NCI-H187 (cell line): ENCODE measurements at places on chromosomes 6 and 20.
A peak's percentile ranks its signal among the peaks of the same experiment; 100 is the strongest.

DNA sequence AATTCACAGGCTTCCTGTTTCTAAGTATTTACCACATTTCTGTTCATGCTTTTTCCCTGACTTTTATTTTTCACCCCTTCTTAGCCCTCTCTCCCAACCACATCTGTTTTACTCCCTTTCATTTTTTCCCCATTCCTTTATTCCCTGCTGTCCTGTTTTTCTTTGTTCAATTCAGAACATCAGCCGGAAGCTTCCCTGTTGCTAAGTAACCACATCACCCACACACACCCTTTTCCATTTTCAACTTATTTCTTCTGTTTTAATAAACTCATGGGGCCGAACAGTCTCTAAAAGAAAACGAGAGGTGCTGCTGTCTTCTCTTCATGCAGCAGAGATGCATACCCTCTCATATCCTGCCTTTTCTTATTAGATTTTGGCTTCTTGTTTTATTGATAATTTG, 53.5 kb upstream of the CEP85L start:
- no peak for DNase-seq

GRCh38 chr20:10240655-10241054, 22.0 kb downstream of the SNAP25 start:
- DNase-seq, result no peak

DNA sequence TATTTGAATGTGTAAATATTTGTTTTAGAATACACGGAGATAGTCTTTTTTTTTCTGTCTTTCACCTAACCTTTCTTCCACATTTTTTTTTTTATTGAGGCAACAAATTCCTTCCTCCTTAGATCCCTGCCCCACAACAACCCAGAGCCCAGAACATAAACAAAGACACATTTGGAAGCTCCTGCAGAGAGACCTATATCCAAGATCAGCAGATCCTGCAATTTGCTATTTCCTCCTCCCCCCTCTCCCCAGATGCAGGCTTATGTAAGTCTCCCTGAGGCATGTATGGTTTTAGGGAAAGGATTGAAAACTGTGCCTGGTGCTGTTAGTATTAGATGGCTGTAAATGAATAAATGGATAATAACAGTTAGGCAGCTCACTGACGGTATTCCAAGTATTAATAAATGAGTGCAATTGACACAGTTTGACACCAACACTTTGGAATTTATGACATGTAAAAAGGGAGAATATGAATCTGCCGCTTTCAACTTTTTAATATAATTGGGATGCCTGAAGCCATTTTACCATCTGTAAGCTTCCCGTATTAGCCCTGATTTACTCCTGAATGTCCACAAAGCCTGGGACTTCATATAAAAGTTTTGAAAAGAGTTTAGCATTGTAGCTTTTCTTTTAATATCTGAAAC, 608.3 kb upstream of the CITED2 start:
- DNase-seq, result no peak

DNA sequence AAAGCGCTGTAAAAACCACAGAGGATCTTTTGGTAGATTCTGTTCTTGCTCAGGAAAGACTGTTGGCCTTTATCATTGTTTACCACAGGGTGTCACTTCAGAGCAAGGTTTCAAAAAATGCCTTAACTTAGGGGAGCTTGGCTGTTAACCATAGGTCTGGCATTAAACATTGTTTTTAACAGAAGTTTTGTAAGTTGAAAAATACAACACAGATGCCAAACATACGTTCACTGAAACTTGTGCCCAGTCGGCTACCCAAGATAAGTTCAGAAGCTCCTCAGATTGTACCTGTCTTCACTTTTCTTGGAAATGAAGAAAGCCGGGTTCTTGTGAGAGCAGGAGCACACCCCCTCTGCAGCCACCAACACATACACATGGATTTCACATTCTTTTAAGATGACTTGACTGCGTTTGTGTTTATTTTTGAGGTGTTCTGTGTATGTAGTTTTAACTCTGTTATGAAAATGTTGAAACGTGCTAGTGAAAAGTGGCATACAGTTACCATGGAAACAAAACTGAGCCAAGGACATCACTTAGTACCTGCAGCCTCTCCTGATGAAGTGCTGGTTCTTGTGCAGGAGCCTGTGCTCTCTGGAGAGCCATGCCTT, 64.9 kb downstream of the SYCP2L start:
- DNase-seq, result no peak

- DNase-seq, result no peak
Measured at GRCh38 chr6:55058682-55059081, 115.6 kb upstream of the HCRTR2 start.

DNA sequence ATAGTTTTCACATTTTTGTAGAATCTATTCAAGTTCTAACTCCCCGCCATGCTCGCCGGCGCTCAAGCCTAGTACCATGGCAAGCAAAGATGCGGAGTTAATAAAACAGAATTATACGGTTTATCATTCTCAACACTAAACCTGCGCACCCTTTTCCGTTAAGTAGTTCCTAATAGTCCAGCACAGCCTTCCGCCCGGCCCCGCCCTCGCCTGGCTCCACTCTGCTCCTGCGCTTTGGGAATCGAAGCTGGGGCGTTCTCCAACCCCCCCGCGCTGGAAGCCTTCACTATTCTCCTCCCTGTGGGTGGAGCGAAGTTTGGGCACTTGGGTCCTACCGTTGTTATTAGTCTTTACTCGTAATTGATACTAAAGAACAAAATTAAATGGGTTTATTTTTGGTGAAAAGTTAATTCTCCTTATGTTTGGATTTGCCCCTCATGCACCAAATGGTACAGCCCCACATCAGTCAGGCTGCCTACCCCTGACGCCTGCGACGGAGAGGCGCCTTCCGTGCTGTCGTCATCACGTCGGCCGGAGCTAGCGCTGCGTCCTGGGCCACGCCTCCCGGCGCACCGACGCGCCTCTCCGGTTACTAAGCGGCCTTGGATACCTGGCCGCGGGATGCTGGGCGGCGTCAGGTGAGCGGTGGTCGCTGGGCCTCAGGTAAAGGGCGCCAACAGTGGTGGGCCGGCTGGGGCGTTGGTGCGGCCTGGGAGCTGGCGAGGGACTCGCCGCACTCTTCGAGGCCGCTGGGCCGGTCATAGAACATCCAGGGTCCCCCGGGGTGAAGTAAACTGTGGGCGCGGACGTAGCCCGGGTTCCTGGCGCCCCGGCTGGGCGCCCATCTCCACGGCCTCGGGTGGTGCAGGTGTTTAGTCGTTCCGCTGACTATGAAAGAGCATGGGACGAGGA, at the start of gene IFT52:
IFT52 (plus strand) TSS at position 546 of the 912 bp plus-strand sequence. CDS start 3,762 bp downstream, outside the sequence.
- peak; percentile 97 for DNase-seq

DNA sequence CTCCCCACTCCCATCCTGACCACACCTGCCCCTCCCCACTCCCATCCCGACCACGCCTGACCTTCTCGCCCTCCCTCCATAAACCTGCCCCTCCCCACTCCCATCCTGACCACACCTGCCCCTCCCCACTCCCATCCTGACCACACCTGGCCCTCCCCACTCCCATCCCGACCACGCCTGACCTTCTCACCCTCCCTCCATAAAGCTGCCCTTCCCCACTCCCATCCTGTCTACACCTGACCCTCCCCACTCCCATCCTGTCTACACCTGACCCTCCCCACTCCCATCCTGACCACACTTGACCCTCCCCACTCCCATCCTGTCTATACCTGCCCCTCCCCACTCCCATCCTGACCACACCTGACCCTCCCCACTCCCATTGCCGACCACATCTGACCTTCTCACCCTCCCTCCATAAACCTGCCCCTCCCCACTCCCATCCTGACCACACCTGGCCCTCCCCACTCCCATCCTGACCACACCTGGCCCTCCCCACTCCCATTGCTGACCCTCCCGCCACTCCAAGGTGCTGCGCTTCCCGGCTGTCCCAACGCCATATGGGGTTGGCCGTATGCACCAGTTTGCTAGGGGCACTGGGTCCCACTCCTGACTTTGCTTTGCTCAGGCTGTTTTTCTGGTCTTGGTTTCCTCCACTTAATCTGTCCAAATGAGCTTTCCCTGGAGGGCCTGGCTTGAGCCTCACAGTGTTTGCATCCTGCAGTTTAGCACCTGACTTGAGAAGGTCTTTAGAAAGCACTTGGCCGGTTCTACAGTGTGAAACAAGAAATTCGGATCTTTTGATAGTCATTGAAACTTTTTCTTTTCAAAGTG, 2.9 kb downstream of the KIF25 start:
- no peak for DNase-seq

DNA sequence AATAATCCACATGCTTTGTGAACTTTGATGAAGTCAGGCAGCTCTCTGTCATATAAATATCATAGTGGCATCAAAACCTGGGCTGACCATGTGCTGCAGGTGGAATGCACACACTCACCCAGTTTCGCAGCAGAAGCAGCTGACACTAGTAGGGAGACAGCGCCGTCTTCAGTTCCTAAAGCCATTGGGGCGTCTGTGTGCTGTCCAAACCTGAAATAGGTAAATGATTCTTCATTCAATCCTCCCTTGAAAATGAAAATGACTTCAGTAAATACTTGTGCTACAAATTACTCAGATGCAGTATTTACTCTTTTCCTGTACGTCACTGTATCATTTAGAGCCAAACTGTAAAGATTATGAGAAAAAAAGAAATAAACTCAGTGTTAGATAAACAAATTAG, 127.5 kb downstream of the EYA4 start:
- DNase-seq, result peak; percentile 4

DNA sequence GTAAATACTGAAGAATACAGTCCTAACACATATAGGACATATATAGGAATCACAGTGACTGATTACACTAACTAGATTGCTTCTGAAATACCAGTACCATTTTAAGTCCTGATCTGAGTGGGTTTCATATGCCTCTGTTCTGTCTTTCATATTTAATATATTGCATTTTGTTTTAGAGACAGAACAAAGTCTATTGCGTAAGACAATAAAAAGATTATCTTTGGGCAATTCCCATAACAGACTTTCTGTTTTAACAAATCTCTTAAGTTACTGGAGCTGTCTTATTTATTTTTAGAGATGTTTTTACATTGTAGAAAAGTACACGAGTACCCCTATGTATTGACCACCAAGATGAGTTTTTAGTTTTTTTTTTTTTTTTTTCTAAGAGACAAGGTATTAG, 29.6 kb downstream of the ANKRD6 start:
- no peak for DNase-seq

DNA sequence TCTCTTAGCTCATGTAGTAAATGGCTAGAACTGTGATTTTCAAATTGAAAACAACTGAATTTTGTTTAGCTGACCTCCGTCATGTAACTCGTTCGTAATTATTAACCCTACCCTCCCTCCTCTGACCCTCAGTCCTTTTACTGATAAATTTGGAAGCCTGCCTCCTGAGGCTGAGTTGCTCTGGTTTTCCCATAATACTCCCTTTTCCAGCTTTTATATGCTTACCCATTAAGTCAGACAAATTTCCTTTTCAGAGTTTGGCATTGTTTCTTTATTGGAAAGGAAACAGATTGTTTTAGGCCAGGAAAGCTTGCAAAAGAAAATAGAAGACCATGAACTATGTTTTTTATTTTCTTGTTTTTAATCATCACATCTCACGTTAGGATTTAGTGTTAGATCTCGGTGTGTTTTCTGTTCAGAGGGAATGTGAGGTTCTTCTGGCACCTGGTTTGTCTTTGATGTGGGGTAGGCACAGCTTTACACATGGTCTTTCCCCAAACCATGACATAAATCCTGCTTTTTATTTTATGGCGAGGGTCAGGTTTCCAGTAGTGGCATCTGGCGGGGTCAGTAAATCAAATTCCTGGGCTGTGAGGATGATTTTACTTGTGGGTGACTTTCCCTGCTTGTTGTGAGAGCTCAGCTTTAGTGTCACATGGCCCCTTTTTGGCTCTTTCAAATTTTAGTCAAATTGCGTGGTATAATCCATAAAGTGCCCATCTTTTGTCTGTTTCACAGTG, 24.5 kb downstream of the PLCB4 start:
- no peak for DNase-seq
